ENCODE measurements at places on chromosomes 6 and 20.

- DNase-seq, result no peak
Measured at GRCh38 chr20:38186788-38187221, 21.7 kb upstream of the TGM2 start.

GRCh38 chr6:33392595-33392948, 949 bp downstream of the KIFC1 start:
- no peak for DNase-seq

GRCh38 chr20:32796981-32797451, 22.7 kb upstream of the MAPRE1 start:
- no peak for DNase-seq

GRCh38 chr6:135759831-135760230, 91.7 kb upstream of the PDE7B start:
- no peak for DNase-seq

- DNase-seq, result no peak
Measured at GRCh38 chr20:35257175-35257909, 20.6 kb downstream of the MMP24OS start.

DNA sequence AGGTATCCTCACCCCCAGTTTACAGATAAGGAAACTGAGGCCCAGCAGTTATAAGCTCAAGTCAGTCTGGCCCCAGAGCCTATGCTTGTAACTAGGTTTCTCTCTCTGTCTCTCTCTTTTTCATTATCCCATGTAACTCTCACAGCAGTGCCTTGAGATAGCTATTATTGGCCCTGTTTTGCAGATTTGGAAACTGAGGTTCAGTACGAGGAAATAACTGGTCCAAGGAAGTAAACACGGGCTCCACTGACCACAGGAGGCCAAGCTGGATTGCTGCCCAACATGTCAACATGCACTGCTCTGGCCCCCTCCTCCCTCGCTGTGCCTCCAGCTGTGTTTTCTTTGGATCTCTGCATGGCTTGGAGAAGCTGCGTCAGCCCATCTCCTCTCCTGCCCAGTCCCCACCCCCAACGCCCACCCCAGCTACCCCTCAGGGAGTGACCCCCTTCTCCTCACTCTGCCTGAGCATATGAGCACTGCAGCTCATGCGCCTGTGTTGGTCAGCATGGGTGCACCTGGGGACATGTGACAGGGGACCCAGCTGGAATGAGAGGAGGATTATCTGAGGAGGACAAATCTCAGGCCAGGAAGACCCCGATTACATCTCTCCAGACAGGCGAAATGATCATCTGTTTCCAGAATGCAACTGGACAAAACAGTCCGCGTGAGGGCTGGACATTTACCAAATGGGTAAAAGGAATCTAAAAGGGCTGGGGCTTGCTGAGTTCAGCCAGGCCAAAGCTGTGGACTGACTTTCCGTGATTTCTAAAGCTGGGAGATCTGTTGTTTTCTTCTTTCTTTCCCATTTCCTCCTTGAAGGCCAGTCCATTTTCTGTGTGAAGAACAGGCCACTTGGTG, 7.8 kb upstream of the PLTP start:
- no peak for DNase-seq

DNA sequence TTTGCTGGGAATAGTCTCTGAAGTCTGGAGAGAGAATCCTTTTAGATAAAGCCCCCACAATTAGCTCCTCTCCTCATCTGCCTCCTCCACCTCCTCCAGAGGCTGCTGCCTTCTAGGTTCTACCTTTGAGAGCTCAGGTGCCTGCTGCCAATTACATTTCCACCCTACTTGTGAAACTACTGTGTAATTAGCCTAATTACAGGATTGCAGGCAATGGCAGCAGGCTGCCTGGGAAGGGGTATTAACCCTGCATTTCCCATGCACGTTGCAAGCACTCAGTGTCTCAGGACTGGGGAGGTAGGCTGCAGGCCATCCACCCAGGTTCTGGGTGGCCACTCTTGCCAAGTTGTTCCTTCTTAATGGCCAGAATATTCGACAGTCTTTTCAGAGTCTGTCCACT, 215.6 kb upstream of the ZNF217 start:
- no peak for DNase-seq

DNA sequence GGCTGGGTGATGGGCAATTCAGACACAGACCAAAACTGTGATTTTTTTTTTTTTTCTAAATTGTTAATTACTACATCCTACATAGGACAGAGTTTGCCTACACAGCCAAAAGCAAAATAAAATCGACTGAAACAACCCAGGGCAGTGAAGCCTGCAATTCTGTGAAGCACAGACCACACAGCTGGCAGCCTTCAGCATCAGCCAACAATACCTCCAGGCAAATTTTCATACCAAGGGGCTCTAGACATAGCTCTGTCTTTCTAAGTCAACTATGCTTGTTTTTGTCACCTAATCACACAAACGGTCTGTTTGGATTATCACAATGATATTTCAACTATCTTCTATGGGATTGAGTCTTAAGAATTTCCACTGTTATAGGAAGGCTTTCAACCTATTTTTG, 17.6 kb downstream of the RMND1 start:
- DNase-seq, result no peak

DNA sequence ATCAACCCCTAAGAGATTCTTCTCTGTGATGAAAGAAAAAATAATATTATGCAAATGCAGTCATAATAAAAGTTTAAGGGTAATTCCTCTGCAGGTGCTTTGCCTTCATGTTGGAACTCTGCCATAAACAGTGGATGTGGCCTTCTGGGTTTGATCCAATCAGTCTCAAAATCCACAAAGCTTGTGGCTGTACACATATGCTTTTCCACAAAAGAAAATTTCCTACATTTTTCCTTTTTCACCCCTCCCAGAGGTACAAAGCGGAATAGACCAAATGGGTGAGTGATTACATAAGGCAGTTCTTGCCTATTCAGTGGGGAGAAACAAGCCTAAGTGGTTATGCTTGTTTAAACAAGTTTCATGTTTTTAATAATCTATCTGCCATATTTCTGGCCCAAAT, 16.7 kb downstream of the CALHM5 start:
- no peak for DNase-seq

- no peak for DNase-seq
Measured at GRCh38 chr6:85640821-85641220, 1.9 kb downstream of the SYNCRIP start.

GRCh38 chr20:64241061-64241460, 14.5 kb upstream of the PCMTD2 start:
- no peak for DNase-seq

DNA sequence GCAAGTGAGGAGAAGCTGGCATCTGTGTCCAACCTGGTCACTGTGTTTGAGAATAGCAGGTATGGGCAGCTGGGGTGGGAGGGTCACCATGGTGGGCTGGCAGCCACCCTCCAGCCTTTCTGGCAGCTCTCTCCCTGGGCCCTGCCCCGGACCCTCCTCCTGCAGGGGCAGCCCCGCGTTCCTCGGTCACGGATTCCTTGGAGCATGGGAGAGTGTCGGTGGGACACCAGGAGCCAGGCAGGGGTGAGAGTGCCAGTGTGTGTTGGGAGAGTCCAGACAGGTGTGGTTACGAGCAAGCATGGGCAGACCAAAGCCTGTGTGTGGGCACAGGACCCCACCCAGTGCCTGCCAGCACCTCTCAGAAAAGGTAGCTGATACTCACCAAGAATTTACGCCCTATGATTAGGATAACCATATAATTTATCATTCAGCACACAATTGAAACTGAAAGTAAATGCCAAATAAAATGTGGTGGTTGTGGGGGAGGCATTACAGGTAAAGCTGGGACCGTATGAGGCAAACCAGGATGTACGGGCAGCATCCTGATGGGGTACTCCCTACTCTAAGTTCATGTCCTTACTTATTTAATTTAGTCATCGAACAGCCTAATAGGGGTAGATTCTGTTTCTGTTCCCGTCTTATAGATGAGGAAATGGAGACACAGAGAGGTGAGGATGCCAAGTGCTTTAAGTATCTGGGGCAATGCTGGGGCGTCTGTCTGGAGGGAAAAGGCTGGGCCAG, 542 bp downstream of the FGD2 start:
- no peak for DNase-seq

- no peak for DNase-seq
Measured at GRCh38 chr6:12260458-12261093, 29.6 kb upstream of the EDN1 start.

DNA sequence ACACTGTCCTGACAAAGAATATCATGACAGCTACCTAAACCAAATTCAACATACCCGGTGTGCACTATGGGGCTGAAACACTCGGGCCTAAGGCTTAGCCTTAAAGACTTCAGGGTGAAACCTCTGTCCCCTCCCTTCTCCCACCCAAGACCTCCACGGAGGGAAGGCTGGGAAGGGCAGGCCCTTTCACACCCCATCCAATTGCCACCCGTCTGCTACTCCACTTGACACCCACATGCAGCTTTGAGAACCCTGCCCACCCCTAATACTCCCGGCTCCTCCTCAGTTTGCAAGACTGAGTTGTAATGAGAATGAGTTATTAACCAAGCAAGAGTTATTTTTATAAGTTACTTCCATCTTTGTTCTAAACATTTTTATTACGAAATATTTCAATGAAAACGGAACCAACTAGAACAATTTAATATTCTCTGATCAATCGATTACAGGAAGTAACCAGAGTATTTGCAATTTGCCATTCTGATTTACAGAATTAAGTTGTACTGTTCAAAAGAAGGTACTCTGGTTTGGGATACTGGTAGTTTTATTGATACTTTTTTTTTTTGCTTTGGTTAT, 3.7 kb downstream of the TAF4 start:
- no peak for DNase-seq

GRCh38 chr6:167472148-167472547, 147.3 kb downstream of the TTLL2 start:
- no peak for DNase-seq

- DNase-seq, result no peak
Measured at GRCh38 chr6:34056305-34057108, 89.4 kb downstream of the GRM4 start.

DNA sequence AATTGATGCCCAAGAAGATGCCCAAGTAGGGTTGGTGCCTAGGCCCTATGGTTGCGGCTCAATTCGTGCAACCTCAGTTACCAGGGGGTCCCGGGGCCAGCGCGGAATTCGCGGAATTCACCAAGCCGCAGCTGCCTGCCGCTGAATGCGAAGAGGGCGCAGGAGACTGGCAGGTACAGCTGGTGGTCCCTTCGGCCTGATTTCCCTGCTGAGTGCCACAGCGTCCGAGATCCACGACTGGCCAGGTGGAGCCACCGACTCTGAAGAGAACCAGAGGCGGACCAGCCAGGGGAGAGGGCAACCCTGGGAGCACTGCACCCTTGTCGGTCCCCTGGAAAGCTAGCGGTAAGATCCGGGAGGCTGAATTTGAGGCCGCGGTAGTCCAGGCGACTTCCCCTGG, 6.8 kb upstream of the TFAP2D start:
- DNase-seq, result no peak

- DNase-seq, result no peak
Measured at GRCh38 chr6:134806180-134806798, 143.6 kb downstream of the ALDH8A1 start.

- no peak for DNase-seq
Measured at GRCh38 chr6:40039042-40039441, 104.8 kb upstream of the MOCS1 start.

GRCh38 chr6:71724456-71725125, 161.8 kb upstream of the RIMS1 start:
- no peak for DNase-seq

DNA sequence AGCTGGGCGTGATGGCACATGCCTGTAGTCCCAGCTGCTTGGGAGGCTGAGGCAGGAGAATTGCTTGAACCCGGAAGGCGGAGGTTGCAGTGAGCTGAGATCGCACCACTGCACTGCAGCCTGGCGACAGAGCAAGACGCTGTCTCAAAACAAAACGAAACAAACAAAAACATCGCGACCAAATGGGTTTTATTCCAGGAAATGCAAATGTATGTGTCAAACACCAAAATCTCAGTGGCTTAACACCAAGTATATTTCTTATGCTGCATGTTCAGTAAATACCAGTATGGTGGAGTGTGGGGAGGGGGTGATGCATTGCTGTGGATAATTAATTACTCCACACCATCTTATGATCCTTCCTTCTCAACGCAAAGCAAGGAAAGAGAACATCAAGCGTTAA, 28.1 kb downstream of the ACTR5 start:
- DNase-seq, result no peak

DNA sequence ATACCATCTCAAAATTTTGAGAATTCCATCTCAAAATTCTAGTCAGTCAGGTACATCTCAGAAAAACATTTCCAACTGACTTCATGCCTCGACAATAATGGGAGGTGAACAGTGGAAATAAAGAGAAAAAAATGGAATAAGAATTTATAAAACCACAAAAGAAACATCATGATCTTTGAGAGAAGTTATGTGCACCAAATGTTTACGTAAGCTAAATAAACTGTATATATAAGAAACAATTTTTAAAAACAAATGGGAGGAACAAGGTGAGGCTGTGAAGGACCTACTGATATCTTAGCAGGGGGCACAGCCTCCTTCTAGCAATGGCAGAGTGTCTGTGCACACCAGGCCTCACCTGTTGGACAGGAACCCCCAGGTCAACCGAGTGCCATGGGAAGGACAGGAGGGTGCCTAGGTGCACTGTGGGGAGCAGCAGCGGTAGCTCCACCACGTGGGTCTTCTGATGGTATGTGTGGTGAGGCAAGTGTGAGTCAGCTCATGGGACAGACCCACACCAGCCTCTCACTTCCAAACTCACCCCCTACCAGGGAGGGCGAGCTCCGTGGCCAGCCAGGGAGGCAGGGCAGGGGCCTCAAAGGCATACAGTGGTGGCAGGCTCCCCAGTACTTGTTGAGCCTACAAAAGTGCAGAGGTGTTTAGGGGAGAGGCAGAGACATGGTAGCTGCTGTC, 23.2 kb downstream of the DIDO1 start:
- DNase-seq, result no peak

DNA sequence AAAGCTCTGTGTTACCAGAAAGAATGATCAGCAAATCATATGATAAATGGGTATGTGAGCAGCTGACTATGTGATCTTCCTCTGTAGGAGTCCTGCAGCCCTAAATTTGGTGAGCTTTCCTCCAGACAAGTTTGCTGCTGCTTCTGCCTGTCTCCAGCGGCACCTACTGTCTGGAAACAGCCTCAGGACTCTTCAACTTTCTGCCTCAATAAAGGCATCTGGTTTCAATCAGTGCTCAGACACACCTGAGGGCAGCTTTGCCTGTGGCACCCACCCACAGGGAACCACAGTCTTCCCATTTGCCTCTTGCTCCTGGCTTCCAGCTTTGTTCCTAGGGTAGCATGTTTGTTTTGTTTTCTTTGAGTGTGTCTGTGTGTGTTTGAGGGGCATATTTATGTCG, 727.9 kb upstream of the MAN1A1 start:
- no peak for DNase-seq

- no peak for DNase-seq
Measured at GRCh38 chr6:164294047-164294784, 879.7 kb downstream of the QKI start.

DNA sequence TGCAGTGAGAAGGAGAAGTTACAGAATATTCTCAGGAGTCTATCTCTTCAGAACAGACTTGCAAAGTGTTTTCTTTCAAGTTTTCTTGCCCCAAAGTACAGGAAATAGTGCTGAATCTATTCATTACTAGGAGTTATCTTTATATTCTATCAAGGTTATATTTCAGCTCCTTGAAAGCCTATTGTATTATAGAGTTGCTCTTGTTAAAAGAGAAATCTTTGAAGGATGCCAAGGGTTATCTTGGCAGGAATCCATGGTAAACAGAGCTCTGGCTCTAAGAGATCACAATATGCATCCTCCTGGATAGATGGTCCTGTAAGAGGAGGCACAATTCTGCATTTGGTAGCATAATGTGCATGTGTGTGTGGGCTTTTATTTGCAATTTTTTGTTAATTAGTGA, 21.2 kb upstream of the SNRPB2 start:
- no peak for DNase-seq
